ENCODE measurements at places on chromosomes 6 and 20.

DNA sequence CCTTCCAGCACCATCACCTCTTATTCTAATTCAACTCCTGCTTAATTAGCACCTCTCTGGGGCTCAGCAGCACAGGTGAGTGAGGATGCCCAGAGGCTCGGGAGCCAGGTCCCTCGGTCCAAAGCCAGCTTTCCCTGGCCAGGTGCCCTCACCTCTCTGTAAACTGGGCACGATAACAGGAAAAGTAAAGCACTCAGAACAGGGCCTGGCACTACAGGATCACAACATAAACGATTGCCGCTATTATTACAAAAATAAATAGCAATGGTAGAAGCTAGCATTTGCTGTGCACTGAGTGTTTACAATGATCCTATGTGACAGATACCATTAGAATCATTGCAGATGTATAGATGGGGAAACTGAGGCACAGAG is 2.6 kb downstream of the BPIFB2 start:
- no peak for DNase-seq

DNA sequence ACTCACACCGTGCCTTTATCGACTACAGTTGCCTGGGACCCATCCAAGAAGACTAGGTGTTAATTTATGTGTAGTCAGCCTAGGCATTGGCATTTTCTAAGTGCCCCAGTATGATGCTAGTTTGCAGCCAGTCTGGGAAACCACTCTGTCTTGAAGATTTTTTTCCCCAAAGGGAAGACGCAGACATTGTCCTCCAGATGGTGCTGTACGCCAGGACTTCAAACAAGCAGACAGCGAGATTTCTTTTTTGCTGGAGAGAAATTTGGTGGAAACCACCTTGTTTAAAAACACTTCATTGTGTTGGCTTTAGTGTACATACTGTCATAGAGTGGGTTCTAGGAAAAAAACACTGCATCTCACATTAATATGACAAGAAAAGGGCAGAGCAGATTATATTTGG is 30.0 kb downstream of the ALDH5A1 start:
- no peak for DNase-seq

GRCh38 chr20:1720845-1721475 is 63.4 kb upstream of the SIRPG start:
- no peak for DNase-seq

GRCh38 chr6:20605581-20605980 is 71.3 kb downstream of the CDKAL1 start:
- no peak for DNase-seq

DNA sequence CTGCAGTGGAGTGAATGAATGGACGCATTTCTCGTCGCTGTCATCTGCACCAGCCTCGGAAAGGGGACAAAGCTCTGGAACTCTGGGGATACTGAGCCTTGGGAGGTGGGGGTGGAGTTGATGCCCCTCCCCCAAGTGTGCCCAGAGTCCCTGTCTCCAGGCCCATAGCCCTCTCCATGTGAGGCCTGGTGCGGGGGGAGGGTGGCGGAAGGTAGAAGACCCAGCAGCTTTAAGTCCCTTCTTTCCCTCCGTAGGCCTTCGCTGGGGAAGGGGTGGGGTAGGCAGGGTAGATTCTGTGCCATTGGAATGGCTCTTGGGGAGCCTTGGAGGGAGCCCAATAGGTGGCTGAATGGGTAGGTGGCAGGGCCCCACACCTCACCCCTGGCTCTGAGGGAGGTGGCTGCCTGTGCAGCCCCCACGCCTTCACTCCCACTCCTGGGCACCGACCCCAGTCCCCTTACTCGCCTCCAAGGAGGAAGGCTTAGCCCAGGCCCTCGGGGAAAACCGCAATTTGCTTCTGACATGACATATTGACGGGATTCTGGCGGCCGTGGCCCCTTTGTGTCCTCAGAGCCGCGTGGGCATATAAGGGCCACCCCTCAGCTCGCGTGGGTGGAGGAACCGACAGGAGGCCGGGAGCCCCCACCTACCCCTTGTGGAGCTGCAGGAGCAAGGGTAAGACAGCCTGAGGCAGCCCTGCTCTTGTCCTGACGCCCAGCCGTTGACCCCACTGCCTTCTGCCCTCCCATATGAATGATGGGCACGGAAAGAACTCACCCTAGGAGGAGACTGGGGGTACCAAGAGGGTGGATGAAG is at the start of gene BPIFB3:
Gene BPIFB3 (plus strand): TSS at position 613 of the 816 bp plus-strand sequence. CDS start 1,533 bp downstream, outside the sequence.
- no peak for DNase-seq
